ENCODE measurements at places on chromosomes 3 and 15.

- no peak for DNase-seq
Observed at GRCh38 chr3:55576621-55577388, 89.7 kb upstream of the WNT5A start.

- DNase-seq: no peak
Observed at GRCh38 chr15:37652646-37653417, 281.6 kb upstream of the TMCO5A start.

- DNase-seq: no peak
Observed at GRCh38 chr15:90892023-90892422, 7.7 kb downstream of the FES start.

- DNase-seq: no peak
Observed at GRCh38 chr15:75704618-75705017, 8.0 kb downstream of the CSPG4 start.

DNA sequence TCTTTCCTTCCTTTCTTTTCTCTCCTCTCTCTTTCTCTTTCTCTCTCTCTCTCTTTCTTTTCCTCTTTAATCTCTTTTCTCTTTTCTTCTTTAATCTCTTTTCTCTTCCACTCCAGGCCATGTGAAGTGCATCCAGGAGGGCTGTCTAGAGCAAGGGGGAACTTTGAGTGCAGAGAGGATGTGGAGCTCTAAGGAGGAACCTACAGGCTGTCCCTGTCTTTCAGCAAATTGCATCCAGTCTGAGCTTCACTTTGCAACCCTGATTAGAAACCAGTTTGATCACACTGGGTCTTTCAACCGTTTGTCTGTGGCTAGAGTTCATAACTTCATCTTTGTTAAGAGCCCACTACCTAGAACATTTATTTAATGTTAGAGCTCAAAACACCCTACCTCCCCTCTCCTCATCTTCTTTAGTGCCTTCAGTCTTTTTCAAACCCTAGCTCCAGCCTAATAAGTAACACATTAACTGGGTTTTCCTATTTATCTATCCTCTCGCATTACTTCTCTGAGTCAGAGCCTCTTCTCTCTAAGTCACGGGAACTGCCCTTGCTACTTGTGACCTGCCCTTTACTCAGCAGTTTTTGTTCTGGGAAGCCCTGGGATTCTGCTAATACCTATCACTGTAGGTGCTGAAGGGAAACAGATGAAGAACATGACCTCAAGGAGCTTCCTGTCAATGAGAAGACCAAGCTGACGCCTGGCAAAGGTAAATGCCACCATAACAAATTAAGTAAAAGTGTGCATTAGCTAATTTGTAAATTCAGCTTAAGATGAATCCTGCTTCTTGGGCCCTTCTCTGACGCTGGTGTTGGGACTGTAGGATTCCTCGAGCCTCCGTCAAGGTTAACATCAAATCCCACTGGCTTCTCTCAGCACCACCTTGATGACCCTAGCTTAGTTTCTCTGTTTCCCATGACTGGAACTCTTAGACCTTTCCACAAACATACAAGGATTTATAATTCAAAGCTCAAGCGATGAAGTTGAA lies at the start of gene GCNT3:
TSS of gene GCNT3 (plus strand) at position 508 of the 985 bp plus-strand sequence. CDS start 6,456 bp downstream, outside the sequence.
- DNase-seq: no peak

DNA sequence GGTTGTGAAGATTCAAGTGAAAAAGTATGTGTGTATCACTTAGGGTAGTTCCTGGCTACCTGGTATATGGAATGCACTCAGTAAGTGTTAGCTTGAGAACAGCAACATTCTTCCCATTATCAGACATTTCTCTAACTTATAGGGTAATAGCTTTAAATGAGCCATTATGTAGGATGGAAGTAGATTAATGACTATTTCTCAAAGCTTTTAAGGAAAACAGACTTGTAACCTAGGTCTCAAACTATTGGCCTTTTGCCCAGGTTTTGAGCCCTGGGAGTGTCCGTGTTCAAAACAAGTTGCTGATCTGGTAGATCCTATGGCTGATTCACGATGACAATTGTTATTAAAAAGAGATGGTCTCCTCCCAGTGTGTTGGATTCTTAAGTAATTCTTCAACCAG lies 129.1 kb upstream of the UMPS start:
- no peak for DNase-seq

DNA sequence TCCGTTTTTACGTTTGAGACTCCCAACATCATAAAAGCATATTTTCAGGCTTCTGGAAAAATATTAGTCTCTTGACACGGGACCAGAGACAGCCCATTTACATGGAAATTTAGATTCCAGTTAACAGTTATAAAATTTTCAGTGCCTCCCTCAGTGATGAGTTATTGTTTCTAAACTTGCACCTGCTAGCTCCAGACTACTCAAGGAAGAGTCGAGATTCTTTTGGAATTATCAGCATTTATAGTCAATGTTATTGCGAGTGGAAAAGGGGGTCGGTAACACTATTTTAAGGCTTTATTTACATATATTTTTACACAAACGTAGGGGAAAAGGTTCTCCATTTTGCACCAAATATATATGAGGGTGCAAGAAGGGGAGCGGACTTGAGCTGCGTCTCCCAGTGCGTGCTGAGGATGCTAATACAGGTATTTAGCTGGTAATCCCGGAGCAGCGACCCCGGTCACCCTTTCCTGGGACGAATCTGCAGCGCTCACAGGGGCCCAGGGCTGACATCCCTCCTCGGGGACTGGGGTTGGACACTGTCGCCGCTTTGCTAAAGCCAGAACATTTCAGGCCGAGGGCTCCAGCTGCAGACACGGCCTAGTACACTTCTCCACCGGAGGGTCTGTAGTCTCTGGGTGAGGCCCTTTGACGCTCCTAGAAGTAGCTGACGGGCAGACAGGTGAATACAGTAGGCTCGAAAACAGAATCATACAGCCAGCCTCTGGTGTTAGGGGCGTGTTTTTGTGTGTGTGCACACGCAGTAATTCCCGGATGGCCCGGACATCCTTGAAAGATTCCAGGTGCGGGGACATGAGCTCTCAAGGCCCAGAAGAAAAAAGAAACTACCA lies 729 bp upstream of the ZBTB11 start:
- DNase-seq: no peak

- no peak for DNase-seq
Observed at GRCh38 chr15:71679793-71680353, 130.5 kb upstream of the NR2E3 start.

DNA sequence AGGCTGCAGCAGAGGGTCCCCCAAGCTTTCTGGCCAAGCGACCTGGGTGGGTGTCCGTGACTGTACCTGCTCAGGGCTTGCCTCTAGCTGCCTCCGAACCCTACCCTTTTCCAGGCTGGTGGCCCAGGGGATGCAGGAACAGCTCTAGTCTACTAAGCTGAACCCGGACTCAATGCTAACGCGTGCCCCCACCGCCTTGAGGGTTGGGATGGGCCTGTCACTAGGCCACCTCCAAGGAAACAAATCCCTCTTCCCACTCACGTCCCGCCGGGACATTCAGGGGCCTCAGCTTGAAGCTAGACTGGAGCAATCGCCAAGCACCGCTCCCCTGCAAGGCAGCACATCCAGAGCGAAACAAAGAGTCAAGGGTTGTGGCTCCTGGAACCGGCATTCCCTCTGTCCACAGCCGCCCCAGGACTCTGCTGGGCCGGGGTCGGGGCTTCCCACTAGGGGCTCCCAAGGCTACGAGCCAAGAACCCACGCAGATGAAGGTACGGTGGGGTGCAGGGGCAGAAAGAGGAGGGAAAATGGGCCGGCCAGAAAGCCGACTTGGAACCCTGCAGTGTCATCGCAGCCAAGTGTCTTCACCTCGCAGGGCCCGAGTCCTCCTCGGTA lies 2.9 kb downstream of the FBXL22 start:
- DNase-seq: no peak

- no peak for DNase-seq
Observed at GRCh38 chr3:46912986-46913385, 35.5 kb downstream of the PTH1R start.

DNA sequence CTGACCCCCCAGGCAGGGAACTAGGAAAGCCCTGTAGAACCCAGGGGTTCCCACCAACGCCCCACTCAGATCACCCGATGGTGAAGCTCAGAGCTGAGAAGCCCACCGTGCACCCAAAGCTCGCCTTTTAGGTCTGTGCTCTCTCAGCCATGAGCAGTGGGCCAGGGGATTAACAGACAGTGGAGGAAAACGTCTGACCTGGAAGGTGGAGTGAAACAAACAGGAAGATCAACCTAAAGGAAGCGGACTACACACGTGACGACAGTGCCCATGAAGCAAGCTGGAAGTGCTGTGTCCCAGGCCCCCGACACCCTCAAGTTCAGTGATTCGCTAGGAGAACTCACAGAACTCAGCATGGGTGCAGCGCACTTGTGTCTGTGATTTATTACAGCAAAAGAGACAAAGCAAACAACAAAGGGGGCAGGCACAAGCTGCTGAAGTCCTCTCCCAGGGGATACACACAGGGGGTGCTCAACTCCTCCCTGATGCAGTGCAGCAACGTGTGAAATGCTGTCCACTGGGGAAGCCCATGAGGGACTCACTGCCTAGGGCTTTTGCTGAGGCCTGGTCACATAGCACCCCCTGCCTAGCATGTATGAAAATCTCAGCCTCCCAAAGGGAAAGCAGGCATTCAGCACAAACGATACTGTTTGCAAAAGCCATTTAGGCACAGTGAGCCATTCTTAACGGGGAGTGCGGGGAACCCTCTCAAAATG lies 43.5 kb downstream of the CFAP92 start:
- DNase-seq: peak; percentile 10

GRCh38 chr3:193620650-193621049 lies 27.6 kb downstream of the OPA1 start:
- no peak for DNase-seq

DNA sequence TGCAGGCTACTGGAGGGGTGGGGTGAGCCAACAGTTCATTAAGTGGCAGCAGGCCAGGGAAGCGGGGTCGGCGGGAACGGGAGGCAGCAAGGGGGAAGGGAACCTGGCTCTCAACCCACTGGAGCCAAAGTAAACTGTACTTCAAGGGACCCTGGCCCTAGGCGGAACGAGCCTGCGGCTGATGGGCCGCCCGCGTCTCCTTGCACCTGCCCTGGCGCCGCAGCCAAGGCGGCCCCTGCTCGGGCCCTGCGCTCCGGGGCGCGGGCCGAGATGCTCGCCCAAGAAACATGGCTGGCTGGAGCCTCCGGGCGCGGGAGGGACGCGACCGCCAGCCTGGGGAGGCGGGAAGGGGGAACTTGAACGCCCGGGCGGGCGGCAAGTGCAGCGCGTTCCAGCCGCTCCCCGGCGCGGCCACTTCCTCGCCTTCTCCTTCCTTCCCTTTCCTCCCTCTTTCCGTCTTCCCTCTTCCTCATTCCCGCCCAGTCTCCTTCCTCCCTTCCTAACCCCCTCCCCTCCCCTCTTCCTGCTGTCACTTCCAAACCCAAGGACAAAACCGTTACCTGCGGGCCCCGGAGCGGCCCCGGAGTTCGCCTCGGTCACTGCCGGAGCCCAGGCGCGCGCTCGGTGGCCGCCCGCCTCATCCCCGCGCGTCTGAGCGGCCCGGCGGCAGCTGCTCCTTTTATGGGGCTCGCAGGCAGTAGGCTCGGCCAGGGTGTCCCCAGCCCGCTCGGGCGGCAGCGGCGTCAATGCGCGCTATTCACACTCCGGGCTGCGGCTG lies 489.7 kb downstream of the MAGI1 start:
- peak; percentile 28 for DNase-seq

DNA sequence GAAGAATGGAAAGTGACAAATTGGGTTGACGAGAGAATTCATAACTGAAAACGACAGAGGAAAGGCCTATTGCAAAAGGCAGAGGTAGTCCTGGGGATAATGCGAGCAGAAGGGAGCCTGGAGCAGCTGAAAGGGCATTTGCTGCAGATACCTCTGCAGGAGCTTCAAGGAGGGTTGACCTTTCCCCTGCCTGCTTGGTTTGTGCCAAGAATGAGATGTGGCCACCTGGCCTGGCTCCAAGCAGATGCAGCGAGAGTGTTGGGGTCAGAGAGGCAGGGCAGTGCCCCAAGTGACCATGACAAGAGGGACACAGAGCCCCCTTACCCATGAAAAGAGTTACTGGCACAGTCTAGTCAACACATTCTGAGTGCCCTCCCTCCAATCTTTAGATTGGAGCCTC lies 43.5 kb downstream of the SLC41A3 start:
- DNase-seq: no peak

- DNase-seq: no peak
Observed at GRCh38 chr3:115239717-115240116, 92.6 kb upstream of the ZBTB20 start.

- no peak for DNase-seq
Observed at GRCh38 chr15:100612539-100612938, 10.2 kb downstream of the ASB7 start.

- DNase-seq: no peak
Observed at GRCh38 chr3:14201940-14202684, 23.5 kb downstream of the LSM3 start.

DNA sequence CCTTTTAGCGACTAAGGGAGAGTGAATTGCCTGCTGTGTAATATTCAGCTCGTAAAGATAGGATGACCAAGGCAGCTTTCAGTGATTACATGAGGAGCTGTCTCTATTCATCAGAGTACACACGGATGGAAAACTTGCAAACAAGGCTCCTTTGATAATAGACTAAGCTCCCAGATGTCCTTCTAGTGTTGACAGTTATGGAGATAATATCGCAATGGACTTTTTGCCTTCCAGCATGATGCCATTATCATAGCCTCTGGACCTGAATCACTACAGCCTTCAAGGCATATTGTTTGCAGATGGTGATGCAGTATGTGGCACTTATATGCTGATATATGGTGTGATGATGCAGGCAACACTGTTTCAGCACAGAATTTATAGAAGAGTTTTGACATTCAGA lies 93.9 kb downstream of the ECT2 start:
- no peak for DNase-seq

GRCh38 chr3:38662544-38662943 lies 13.1 kb upstream of the SCN5A start:
- DNase-seq: no peak

- no peak for DNase-seq
Observed at GRCh38 chr3:162677475-162677874, 1180.9 kb downstream of the OTOL1 start.

- no peak for DNase-seq
Observed at GRCh38 chr3:14549256-14549919, 9.2 kb upstream of the GRIP2 start.

DNA sequence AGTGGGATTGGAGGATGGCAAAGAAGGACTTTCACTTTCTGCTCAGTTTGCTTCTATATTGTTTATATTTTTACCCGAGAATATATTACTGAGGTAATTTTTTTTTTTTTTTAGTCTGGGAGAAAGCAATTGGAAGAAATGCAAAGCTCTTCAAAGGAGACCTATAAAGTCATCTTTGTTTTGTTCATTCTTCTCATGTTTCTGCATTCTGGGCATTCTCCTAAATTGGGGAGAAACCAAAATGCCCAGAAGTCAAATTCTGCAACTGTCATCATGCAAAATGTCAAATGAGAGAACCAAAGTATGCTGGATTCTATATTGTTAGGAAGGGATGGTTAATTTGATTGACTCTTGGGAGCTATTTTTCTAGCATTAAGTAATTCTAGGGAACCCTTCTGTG lies 168.3 kb upstream of the TSC22D2 start:
- no peak for DNase-seq

GRCh38 chr3:89216016-89216739 lies 108.8 kb downstream of the EPHA3 start:
- DNase-seq: no peak

Measured in posterior cingulate gyrus (tissue), 11 donors.